ENCODE measurements at places on chromosomes 13 and 19. TPM values are rescaled to one million over a fixed set of nuclear protein-coding genes. Genes with fewer than 3 reads are reported as not detected.

The LIM2 gene
- total RNA-seq, result not detected

The SPRYD7 gene
- total RNA-seq, result 2.8 TPM

The ZNF69 gene
- total RNA-seq, result 5.8 TPM

The PEAK3 gene
- total RNA-seq, result 0.09 TPM

The PRR19 gene
- total RNA-seq, result 8.3 TPM

The ADGRE3 gene
- total RNA-seq, result not detected

The ZNF93 gene
- 5.0 TPM for total RNA-seq

The MEDAG gene
- total RNA-seq, result 210 TPM

The C19orf73 gene
- total RNA-seq, result 12.3 TPM

The PNMA8A gene
- total RNA-seq, result 2.5 TPM

The LILRB3 gene
- total RNA-seq, result not detected

The EBI3 gene
- 1.7 TPM for total RNA-seq

The C19orf25 gene
- total RNA-seq, result 60.8 TPM

The SELENOV gene
- not detected for total RNA-seq

Data from pericardium fibroblast (primary cell).